ENCODE measurements at places on chromosomes 11 and 22.

DNA sequence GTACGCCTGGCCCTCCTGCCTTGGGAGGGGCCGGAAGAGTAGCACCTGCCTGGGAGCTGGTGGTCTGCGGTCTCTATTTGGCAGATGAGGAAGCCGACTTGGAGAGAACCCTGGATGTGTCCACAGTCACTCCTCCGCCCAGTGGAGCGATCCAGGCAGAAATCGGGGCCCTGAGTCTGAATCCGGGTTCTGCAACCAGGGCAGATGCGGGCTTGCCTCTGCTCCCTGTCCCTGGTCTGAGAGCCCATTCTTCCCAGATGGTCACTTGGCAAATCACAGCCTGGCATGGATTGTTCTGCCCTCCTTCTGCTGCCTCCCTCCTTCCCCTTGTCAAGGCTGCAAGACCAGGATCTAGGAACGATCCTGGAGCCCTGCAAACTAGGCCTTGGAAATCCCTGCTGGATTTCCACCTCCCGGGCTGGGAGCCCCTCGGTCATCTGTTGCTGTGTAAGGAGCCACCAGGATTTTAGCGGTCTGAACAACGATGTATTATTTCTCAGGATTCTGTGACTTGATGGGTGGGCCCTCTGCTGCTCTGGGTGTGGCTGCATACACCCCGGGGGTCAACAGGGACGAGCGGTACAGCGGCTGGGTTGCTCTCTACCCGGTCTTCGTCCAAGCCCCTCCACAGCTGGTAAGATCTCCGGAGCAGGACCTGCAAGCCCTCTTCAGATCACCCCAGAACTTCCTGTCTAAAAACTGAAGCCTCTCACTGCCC is 2.0 kb upstream of the ASCL2 start:
- DNase-seq = no peak

GRCh38 chr11:126432065-126432461 is 76.6 kb downstream of the ST3GAL4 start:
- DNase-seq = no peak

GRCh38 chr11:34613552-34614056 is 7.3 kb upstream of the EHF start:
- no peak for DNase-seq

DNA sequence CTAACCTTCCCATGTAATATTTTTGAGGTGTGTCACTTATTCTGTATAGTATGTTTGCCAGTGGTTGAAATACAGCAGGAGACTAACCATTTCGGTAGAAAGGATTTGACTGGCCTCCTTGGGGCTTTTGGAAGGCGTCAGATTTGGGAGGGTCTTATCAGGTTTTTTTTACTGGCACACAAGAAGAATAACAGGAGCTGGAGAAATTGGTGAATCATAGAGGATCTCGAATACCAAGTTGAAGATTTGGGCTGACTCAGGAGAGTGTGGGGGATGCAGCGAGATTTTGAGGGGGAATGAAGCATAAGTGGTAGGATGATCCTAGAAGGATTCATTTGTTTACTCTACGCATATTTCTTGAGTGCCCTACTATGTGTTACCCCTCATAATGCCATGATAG is 200.5 kb downstream of the DDX10 start:
- DNase-seq = no peak

DNA sequence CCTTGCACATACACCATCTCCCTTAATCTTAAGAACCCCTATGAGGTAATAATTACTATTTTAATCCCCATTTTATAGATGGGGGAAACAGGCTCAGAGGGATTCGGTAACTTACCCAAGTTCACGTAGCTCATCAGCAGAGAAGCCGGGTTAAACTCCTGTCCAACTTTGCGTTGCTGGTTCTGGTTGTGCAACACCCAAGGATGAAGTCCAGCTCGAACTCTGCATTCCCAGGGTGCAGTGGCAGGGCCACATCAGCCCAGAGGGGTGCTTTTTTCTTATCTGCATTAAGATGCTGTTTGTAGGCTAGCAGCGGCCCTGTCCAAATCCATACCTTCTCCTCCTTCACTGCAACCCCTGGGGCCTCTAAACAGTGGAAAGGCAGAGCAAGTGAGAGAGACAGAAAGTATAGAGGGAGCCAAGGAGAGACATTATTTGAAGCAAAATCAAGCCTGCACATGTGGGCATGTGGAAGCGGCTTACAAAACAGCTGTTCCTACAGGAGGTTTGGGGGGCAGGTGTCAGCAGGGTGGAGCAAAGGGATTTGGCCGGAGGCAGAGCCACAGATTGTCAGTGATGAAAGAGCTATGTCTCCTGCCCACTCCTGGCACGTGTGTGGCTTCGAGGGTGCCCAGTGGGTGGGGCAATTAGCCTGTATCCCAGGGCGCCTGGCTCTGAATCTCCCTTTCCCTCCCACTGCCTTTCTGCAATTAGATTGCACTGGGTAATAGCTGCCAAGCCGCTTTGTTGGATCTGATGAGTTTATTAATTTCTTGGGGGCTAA is 129.5 kb upstream of the TBCEL start:
- no peak for DNase-seq

GRCh38 chr11:72160319-72160718 is 24.8 kb downstream of the FOLR3 start:
- DNase-seq = no peak

DNA sequence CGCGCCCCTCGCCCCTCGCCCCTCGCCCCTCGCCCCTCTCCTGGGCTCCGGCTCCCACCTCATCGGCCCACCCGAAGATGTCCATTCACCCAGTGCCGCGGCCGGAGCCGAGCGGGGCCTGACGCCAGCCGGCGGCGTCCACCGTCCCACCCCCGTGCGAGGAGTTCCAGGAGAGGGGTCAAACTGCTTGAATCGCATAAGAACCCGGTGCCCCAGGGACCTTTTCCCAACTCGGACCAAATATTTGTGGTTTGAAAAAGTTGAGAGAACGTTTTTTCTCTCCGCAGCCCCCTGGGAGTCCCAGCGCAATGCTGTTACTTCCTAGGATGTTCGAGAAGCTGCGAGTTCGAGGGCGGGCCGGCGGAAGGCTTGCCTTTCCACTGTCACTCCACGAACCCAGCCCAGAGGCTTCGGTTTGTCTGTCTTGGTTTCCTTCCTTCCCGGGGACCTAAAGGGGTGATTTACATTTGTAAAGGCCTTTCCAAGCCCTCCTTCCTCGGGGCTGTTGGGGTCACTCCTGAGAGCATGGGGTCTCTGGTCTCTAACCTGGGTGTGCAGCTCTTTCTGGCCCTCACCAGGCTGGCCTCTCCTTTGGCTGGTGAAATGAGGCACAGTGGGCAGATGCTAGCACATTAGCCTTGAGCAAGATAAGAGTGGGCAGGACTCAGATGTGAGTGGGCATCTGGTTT is 38.0 kb downstream of the ETS1 start:
- DNase-seq = no peak

- peak; percentile 78 for DNase-seq
Observed at GRCh38 chr11:134033696-134034491, 35.0 kb upstream of the JAM3 start.

DNA sequence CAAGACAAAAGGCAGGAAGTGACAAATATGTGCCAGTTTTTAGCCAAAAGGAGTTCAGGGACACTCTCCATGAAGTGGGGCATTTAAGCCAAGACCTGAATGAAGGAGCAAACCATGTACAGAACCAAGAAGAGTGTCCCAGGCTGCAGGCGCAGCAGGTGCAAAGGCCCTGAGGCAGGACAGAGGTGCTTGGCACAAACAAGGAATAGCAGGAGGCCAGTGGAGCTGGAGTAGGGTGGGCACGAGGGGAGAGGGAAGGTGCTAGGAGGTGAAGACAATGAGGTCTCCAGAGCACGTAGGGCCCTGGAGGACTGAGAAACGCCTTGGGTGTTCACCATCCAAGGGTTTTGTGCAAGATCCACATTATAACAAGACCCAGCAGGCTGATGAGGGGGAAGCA is 474.1 kb downstream of the MN1 start:
- no peak for DNase-seq

- DNase-seq = no peak
Observed at GRCh38 chr11:11558396-11558795, 63.4 kb downstream of the GALNT18 start.

DNA sequence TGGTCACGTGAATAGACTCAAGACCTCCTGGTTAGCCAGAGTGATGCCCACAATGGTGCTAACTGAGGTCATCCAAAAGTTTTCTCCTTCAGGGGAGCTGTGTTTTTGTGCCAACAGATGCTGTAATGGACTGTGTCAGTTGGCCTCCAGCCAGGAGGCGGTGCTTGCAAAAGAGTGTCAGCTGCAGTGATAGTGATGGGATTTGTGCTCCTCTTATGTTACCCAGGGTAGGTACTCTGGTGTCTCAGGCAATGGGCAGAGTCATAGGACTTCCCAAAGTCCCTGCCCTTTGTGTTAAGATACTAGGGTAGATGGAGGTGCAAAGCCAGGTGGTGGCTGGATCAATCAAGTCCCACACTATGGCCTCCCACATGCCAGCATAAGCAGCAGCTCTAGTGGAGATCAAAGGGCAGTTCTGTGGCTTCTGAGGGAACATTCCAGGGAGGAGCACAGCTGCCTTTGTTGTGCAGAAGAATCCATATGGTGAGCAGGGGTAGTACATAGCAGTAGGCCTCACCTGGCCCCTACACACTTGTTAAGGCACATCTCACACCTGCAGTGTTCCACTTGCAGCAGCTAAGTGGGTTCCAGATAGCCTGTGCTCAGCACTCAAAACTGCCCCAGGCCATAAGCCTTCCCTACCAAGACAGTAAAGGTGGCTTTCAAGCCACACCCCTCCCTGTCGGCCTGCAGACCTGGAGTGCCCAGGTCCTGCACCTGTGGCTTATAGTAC is 9.4 kb upstream of the FANCF start:
- DNase-seq = no peak

GRCh38 chr22:43969989-43970755 is 14.9 kb downstream of the SAMM50 start:
- no peak for DNase-seq

- DNase-seq = no peak
Observed at GRCh38 chr22:49658902-49659280, 168.8 kb downstream of the BRD1 start.

GRCh38 chr22:24325105-24325757 is 54.6 kb downstream of the SPECC1L start:
- peak; percentile 61 for DNase-seq

- DNase-seq = no peak
Observed at GRCh38 chr11:76419896-76420295, 24.9 kb upstream of the EMSY start.

GRCh38 chr11:45872651-45873356 is 12.6 kb upstream of the MAPK8IP1 start:
- no peak for DNase-seq

GRCh38 chr11:108906329-108906728 is 241.5 kb downstream of the DDX10 start:
- no peak for DNase-seq

- DNase-seq = no peak
Observed at GRCh38 chr11:72041364-72042063, 38.8 kb downstream of the NUMA1 start.

- DNase-seq = no peak
Observed at GRCh38 chr11:93654226-93654625, 7.3 kb upstream of the CEP295 start.

DNA sequence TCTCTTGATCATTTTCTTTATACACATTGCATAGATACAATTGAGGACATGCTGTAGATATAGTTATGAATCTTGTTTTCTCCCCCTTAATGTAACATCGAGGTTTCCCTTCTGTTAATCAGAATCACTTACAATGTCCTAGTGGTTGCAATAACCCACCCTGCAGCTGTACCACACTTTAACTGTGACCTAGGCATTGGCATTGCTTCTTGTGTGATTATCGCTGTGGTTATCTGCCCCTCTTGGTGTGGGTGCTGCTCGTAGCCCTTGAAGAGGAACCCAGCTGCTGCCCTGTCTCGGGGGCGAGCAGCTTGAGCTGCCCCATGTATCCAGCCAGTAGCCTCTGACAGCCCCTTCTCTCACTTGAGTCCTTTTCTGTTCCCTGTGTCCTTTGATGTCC is 1.5 kb downstream of the DGAT2 start:
- DNase-seq = no peak

GRCh38 chr22:24128631-24129262 is 52.5 kb upstream of the SUSD2 start:
- DNase-seq = no peak

- no peak for DNase-seq
Observed at GRCh38 chr11:68031144-68031464, 623 bp downstream of the NDUFS8 start.

- no peak for DNase-seq
Observed at GRCh38 chr11:13944016-13944415, 18.5 kb upstream of the SPON1 start.

GRCh38 chr11:78332174-78332866 is 85.3 kb downstream of the GAB2 start:
- no peak for DNase-seq

DNA sequence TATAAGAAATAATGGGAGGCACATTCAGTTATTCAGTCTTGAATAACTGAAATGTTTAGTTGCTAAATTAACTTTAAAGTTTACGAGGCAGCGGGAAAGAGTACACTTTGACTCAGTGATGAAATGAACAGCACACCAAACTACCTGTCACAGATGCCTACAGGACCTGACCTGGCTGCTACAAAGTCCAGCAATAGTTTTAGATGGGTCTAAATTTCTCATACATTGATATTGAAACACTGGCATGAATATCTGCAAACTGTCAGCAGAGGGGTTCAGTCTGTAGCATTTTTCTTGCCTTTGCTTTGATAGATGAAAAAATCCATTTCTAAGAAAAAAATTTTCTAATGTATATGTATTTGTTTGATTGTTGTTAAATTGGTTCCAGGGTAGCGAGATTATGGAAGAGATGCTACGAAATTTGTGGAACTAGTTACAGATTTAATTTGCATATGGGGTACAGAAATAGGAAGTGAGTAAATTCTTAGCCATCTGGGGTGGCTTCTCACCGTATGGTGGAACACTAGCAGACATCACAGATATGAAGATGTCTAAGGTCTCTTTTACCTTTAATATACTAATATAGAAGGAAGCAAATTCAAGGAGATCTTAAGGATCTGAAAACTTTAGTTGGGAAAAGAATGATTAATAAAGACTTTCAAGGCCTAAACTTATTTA is 20.8 kb upstream of the GAB2 start:
- no peak for DNase-seq

GRCh38 chr11:20156876-20157613 is 3.2 kb downstream of the DBX1 start:
- DNase-seq = no peak

GRCh38 chr11:393219-394033 is 583 bp upstream of the PKP3 start:
- no peak for DNase-seq

- DNase-seq = no peak
Observed at GRCh38 chr11:120133216-120134105, 4.5 kb downstream of the TRIM29 start.

All from right renal pelvis (tissue), 4 donors.